ENCODE measurements at places on chromosomes 3 and 15.

- DNase-seq, result no peak
Observed at GRCh38 chr3:113985541-113985940, 37.7 kb downstream of the ZDHHC23 start.

DNA sequence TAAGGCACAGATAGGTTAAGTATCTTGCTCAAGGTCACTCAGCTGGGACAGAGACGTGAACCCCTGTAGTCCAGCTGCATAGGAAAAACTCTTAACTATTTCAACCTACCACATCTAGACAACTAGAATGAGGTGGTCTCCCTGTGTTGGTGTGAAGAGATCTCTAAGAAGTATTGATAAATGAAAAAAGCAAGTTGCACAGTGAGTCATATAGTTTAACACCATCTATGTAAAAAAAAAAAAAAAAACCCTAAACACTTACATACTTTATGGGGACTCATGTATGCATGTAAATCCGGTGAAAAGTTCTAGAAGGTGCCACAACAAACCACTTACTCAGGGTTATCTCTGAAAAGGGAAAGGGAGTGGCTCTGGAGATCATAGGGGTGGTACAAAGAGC is 185.5 kb downstream of the SATB1 start:
- no peak for DNase-seq

GRCh38 chr3:127775398-127776109 is 46.8 kb downstream of the MGLL start:
- DNase-seq, result no peak

GRCh38 chr3:136078421-136079364 is 113.2 kb downstream of the PPP2R3A start:
- peak; percentile 8 for DNase-seq

- peak; percentile 93 for DNase-seq
Observed at GRCh38 chr15:82709421-82710207, at the start of gene AP3B2. AP3B2 (minus strand) TSS chr15:82709875; CDS start chr15:82709706, 169 bp downstream.

All from K562 (cell line).